ENCODE measurements at places on chromosomes 16 and 17.
A peak's percentile ranks its signal among the peaks of the same experiment; 100 is the strongest.

DNA sequence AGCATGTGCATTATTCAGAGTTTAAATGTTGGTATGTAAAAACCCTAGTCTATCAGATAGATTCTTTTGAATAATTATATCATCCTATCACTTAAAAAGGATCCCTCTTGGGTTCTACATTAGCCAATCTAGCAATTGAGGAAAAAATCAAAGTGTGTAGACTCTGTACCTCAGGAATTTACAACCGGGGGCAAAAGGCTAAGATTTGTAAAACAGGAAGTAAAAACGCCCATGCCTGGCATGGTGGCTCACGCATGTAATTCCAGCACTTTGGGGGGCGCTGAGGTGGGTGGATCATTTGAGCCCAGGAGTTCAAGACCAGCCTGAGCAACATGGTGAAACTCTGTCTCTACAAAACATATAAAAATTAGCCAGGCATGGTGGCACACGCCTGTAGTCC is 58.6 kb downstream of the SLC6A4 start:
- no peak for DNase-seq

GRCh38 chr17:50190293-50190602 is 11.2 kb downstream of the COL1A1 start:
- no peak for DNase-seq

DNA sequence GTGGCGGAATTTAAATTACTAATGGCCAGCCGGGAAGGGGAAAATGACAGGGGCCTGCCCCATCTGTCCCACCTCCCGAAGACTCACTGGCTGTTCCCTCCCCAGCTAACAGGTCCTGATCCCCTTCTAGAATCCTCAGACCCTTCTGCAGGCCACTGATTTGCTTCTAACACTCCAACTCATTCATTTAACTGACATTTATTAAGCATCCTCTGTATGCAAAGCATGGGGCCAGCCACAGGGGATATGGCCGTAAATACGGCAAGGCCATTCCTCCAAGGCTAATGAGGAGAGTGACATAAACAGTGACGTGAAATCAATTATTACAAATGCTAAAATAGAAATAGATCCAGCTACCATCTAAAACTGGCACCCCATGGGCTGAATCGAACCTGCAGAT is 195.3 kb downstream of the GSG1L start:
- no peak for DNase-seq

GRCh38 chr17:41549596-41550039 is 21.5 kb upstream of the KRT19 start:
- no peak for DNase-seq

DNA sequence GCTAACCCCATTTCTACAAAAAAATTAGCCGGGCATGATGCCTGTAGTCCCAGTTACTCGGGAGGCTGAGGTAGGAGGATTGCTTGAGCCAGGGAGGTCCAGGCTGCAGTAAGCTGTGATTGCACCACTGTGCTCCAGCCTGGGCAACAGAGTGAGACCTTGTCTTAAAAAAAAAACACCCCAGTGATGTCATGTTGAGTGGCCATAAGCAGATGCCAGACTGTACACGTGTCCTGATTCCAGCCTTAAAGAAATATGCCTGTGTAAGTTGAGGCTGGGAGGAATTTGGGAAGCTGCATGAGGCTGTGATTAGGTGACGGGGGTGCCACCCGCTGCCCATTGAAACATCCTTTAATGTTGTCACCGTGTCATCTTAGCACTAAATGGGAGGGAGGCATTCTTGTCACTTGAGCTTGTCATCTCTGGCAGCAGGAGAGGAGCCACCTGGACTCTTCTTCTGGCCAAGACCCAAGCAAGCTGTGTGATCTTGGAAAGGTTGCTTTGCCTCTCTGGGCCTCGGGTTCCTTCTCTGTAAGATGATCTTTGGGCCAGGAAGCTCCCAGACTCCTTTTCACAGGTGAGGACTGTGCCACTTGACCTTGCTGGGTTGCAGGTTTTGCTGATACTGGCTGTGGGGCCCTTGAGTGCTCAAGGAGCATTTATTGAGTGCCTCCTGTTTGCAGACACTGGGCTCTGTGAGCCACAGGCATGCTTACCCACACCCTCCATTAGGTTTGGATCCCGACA is 98.3 kb upstream of the CIBAR2 start:
- DNase-seq: peak; percentile 82

DNA sequence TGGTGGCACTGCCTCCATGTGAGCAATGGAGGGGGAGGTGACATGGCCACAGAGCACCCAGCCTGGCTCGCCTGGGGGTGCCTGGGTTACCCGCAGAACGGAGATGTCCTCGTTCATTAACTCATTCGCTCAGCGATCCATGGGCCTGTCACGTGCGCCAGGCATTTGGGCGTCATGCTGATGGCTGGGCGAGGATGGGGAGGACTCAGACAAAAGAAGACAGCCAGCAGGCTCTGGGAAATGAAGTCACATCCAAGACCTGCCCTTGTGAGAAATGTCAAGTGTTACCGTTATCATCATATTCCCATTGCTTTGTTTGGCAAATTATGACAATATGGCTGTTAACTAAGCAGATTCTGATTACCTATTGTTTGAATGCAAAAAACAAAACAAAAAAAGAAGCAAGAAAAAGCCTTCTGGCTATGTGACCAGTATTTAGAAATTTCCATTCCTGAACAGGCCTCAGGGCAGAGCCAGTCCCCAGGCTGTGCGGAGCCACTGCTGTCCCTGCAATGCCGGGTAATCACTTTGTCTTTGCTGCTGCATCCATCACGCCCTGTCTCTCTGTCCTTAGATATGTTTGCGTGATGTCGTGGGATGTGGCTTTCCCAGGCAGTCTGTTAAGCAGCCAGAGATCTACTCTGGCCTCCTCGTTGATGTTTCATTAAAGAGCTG is 57.9 kb downstream of the CMIP start:
- DNase-seq: no peak

DNA sequence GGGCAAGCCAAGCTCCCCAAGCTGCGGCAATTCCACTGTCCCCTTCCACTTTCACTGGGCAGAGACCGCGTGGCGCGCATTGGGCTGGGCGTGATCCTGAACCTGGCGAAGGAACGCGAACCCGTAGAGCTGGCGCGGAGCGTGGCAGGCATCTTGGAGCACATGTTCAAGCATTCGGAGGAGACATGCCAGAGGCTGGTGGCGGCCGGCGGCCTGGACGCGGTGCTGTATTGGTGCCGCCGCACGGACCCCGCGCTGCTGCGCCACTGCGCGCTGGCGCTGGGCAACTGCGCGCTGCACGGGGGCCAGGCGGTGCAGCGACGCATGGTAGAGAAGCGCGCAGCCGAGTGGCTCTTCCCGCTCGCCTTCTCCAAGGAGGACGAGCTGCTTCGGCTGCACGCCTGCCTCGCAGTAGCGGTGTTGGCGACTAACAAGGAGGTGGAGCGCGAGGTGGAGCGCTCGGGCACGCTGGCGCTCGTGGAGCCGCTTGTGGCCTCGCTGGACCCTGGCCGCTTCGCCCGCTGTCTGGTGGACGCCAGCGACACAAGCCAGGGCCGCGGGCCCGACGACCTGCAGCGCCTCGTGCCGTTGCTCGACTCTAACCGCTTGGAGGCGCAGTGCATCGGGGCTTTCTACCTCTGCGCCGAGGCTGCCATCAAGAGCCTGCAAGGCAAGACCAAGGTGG is 9.8 kb downstream of the SARM1 start:
- no peak for DNase-seq

DNA sequence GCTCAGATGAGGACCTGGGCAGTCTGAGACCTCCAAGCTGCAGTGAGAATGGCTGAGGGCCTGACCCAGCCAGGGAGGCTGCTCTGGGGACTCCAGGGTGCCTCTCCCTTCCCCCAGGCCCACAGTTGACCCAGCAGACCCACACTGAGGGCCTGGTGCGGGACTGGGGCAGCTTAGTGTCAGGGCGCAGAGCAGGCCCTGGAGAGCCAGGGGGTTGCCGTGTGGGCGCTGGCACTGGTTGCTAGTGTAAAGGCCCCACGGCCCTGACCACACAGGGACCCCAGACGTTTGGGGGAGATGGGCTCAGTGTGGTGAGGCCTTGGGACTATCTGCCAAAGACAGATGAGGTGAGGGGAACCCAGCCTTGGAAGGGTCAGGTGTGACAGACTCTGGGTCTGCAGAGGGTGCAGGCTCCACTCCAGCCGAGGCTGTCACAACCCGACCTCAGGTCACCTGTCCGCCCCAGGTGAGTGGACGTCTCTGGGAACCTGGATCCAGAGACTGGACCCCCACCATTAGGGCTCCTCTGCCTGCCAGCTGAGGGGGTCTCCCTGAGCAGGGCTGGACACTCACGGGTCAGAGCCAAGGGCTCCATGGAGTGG is 50.8 kb upstream of the GNG13 start:
- no peak for DNase-seq

DNA sequence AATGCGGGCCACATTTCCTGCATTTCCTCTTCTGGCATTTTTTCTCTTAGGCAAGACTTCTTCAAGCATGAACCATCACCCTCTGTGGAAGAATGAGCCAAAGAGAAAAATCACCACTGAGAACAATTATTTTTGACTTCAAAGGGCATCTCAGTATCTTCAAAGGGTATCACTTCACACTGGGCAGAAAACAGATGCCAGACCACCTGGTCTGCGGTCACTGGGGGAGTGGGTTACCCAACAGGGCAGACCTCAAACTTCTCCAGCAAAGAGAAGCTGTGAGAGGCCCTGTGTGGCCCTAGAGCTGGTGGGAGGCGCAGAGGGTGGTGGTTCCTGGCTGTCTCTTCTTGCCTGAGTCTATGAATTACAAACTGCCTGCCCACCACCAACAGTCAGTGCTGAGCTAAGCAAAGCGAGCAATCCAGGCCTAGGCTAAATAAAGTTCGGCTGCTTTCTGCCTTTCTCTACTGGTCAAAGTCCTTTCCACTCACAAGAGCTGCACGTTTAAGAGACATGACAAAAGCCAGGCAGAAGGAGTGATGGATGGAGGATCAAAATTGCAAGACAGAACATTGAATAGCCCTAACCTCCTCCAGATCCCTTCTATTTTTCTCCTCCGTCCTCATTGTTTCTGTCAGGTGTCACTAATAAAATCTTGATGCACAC is 602.7 kb upstream of the CDH5 start:
- DNase-seq: no peak

DNA sequence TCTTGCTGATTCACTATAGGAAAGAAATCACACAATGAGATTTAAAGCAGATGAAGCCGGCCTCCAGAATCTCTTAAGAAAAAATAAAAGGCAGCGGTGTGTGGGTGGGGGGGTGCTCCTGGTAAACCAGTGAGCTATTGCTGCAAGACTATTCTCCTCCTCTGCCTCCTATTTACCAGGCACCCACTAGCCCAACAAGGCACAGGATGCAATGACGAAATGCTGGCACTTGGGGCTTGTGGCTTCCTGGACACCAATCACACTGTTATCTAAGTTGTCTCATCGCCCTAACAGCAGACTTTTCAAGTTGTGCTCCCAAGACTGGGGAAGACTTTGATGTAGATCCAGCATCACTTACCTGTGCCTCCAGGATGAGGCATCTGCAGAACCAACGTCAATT is 50.2 kb upstream of the NDRG4 start:
- no peak for DNase-seq

DNA sequence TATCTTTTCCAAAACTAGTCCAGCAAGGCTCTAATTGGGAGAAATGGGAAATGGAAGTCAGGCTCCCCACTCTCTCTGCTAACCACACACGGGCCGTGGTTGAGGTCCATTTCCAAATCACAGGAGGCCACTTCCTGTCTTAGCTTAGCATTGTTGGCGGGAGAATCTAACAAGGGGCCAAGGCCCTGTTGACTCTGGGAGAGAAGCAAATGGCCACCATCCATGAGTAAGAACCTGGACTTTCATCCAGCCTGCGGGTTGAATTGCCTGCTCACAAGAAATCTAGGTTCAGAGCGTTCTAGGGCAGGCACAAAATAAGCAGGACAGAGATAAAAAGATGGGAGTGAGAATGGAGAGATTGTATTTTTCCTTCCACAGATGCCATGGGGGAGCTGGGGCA is 5.7 kb downstream of the FAM20A start:
- DNase-seq: no peak

GRCh38 chr16:67284699-67285646 is 5.6 kb downstream of the PLEKHG4 start:
- peak; percentile 57 for DNase-seq

DNA sequence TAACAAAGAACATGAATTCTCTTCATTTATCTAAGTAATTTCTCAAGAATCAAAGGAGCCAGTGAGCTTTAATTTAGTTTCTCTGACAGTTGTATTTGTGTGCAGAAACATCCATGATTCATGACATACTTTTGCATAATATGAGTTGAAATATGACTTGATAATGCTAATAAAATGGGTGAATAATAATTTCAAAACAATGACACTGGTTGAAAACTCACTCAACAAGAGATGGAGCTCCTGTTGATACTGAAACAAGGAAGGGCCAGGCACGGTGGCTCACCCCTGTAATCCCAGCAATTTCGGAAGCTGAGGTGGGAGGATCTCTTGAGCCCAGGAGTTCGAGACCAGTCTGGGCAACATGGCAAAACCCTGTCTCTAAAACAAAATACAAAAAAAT is 147.0 kb downstream of the MAP2K6 start:
- no peak for DNase-seq

GRCh38 chr17:68054296-68054900 is 18.9 kb downstream of the KPNA2 start:
- DNase-seq: peak; percentile 23

DNA sequence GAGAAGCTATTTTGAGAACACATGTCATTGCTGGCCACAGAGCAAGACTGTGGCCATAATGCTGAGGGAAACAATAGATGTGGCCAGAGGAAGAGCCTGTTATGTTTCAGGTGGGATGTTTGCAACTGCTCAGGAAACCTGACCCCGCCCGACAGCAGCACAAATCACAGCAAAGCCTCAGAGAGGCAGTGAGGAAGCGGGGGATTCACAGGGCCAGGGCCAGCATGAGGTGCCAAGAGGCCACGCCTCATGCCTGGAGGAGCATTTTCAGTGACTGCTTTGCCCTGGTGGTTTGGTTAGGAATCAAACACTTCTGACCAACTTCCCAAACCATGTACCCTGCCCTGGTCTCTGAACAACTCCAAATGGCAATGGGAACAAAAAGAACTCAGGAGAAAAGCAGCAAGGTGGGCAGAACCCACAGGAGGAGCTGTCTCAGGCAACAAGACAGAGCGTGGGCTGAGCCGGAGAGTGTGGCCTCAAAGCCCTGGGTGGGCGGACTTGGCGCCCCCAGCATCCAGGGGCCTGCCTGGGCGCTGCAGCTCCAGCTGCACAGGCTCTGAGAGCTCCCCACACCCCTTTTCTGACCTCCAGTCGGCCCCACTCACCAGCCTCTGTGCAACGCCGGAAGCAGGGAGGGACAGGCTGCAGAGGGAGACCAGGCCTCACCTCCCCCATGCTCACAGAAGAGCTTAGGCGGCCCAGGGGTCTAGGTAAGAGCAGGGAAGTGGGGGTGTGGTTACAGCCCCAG is 20.6 kb downstream of the HIC1 start:
- DNase-seq: no peak

- no peak for DNase-seq
Measured at GRCh38 chr17:80921741-80922579, 69.7 kb upstream of the CHMP6 start.
